Urothelium cell line (cell line): ENCODE measurements at places on chromosomes 7 and 10.

DNA sequence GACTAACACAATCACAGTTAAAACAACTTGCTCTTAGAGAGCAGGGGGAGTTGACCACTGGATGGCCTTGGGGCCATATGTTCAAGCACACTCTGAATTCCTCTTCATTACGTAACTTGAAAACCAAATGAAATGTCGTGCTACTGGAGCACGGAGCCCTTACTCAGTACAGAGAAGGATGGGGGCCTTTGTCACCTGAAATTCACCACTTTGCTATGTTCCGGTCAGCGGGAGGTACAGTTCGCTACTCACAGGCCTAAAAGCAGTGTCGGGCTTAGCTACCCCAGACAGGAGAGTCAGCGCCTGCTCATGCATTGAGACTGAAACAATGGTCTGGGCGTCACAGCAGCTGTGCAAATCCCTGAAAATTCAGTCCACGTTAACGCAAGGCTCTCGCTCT, 39.6 kb downstream of the GLI3 start:
- DNase-seq: no peak

DNA sequence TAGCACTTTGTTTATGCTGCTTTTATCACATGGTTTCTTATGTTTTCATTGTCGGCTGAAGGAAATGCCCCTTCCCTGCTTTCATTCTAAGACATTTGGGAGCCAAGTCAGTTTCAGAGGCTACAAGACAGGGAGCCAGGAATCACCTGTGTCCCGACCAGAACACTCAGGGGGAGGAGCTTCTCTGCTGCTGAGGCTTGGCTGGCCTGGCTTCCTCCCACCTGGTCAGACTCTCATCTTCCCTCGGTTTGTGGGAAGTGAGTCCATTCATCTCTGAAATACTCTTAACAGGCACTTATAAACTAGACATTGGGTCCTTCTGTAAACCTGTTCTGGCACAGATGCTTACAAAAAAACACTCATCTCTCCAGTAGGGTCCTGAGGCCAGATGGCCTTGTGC, 19.6 kb upstream of the GOLGA7B start:
- DNase-seq: no peak

DNA sequence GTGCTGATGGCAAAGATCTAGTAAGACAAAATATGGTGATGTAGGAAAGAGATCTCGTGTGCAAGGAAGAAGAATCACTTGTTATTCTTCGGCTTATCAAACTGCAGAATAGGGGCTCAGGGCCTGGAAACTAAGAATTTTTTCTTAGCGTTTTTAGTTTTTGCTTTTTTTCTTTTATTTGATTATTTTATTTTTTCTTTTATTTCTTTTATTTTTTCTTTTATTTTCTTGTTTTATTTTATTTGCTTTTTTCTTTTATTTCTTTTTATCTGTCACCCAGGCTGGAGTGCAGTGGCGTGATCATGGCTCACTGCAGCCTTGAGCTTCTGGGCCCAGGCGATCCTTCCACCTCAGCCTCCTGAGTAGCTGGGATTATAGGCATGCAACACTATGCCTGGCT, 70.0 kb downstream of the ATRNL1 start:
- DNase-seq: no peak

DNA sequence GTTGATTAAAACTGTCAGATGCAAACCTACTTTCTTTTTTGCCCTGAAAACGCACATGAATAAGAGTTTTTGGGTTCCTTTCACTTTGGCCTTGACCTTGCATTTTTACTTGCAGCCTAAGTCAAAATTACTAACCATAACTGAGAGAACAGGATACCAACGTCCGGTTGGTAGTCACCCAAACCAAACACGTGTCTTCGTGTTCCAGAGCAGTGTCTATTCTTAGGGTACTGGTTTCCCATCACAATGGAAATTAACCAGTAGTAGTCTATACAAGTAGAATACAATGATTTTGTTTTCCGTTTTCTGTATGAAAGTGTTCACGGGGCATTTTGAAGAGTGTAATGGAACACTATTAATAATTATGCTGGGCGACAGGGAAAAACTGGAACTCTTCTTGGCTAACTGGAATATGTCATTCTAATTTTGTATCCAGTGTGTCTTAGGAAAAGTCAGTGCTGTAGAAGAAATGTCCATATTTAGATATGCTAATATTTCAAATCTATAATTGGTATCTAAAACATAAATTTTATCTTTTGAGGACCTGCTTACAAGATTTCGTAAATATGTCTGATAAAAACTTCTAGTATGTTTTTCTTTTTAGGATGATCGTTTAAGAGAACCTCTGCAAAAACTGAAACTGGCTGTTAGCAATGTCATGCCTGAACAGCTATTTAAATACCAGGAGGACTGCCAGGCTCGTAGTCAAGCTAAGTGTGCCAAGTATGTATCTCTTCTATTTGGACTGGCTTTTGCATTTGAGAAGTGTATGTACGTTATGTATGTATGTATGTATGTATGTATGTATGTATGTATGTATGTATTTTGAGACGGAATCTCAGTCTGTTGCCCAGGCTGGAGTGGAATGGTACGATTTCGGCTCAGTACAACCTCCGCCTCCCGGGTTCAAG, 40.9 kb downstream of the UBN2 start:
- no peak for DNase-seq

- peak; percentile 100 for DNase-seq
Measured at GRCh38 chr10:69123747-69124562, at the start of gene VPS26A. Gene VPS26A, plus strand, starts transcription at chr10:69124178. Its CDS starts 100 bp downstream, at chr10:69124278.

GRCh38 chr7:106452031-106452851, 167.5 kb upstream of the NAMPT start:
- DNase-seq: no peak

GRCh38 chr7:50152486-50152885, 59.4 kb upstream of the ZPBP start:
- no peak for DNase-seq

- no peak for DNase-seq
Measured at GRCh38 chr7:3960050-3960763, 659.2 kb downstream of the SDK1 start.

DNA sequence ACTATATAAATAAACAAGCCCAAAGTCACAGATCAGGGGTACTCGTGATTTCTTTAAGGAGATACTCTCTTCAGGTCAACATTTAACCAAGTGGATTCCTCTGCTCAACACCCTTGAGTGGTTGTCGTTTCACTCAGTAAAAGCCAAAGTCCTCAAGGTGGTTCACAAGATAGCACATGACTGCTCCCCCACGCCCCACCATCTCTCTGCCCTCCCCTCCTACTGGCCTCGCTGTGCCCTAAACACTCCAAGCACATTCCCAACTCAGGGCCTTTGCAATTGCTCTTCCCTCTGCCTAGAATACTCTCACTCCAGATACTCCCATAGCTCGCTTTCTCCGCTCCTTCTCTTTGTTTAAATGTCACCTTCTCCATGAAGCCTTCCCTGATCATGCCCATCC, 72.1 kb upstream of the FHIP2A start:
- no peak for DNase-seq

GRCh38 chr7:52009181-52009580, 692.6 kb upstream of the COBL start:
- DNase-seq: no peak

DNA sequence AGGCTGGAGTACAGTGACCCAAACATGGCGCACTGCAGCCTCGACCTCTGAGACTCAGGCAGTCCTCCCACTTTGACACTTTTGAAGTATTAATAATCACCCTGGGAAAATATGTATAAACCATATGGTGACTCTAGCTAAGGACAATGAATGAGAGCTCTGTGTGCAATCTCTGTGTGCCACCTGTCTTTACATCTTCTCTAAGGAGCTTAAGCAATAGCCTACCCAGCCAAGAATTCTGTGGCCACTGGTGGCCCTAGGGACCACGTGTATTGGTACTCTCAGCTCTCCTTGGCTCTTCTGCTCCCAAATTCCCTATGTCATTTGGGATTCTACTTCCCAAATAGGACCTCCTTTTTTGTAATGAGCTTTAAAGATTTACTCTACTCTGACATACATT, 23.7 kb downstream of the FGF8 start:
- DNase-seq: no peak
